ENCODE measurements at places on chromosomes 2 and 18.

DNA sequence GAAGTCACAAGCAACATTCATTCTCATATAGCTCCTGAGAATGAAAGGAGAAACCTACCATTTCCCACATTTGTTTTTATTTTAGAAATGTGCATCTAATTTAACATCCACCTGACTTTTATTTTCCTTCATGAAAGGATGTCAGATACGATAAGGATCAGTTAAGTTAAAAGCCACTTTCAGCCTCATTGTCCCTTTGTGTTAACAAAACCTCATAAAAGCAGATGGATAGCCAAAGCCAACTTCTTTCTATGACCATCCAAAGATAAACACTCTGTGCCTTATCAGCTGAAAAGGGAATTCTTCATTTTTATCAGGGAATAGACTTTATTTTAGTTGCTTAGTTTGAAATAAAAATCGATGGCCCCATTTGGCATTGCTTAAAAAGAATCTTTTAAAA, 25.7 kb upstream of the RIT2 start:
- DNase-seq, result no peak

GRCh38 chr2:26335231-26335630, 10.7 kb upstream of the SELENOI start:
- DNase-seq, result no peak

DNA sequence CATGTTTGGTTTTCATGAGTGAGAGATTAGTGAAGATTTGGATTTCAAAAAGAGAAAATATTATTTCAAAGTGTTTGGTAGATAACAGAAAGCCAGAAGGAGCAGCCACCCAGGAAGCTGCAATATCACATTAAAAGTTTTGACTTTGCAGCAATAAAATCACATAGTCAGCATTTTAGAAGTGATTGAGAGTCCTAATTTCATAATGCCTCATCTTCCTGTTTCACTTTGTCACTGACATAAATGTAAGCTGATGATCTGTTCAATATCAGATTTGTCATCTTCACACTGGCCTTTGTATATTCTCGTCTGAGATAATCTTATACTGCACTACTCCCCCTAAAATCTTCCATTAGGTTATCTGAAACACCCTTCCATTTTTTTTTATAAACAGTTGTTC, 690.5 kb downstream of the ADCYAP1 start:
- no peak for DNase-seq

DNA sequence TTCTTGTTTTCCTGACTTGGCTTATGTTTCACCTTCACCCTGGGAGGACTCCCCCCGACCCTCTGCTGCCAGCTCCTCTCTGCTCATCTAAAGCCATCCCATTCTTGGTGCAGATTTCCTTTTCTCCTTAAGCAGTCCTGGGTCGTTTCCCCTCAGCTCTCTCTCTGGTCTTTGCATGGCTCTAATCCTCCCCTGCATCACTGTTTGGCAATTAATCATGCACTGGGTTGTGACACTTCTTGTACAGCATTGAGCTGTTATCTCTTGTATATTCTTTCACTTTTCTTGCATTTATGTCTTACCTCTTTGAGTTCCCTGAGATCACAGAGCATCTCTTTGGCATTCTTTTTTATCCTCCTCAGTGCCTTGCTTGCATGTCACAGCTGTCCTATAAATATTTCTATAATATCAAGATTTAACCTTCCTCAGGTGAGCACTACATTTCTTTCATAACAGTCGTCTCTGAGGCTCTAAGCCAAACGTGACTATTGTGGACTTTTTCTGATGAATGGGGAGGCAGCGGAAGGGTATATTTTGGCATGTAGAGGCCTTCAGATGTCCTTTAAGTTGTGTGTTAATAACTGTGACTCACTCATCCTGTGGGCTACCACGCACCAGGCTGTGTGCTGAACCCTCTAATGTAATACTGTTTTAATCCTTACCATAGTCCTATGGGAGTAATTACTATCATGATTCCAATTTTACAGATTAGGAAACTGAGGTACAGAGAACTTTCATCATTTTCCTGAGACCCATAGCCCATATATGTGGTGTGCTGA, 507.5 kb downstream of the SLC4A3 start:
- DNase-seq, result no peak

- DNase-seq, result no peak
These were observed 119.2 kb downstream of the SNTG2 start for GRCh38 chr2:1069847-1070246.

- DNase-seq, result no peak
These were observed 553.7 kb upstream of the SYT4 start for GRCh38 chr18:43830947-43831346.

DNA sequence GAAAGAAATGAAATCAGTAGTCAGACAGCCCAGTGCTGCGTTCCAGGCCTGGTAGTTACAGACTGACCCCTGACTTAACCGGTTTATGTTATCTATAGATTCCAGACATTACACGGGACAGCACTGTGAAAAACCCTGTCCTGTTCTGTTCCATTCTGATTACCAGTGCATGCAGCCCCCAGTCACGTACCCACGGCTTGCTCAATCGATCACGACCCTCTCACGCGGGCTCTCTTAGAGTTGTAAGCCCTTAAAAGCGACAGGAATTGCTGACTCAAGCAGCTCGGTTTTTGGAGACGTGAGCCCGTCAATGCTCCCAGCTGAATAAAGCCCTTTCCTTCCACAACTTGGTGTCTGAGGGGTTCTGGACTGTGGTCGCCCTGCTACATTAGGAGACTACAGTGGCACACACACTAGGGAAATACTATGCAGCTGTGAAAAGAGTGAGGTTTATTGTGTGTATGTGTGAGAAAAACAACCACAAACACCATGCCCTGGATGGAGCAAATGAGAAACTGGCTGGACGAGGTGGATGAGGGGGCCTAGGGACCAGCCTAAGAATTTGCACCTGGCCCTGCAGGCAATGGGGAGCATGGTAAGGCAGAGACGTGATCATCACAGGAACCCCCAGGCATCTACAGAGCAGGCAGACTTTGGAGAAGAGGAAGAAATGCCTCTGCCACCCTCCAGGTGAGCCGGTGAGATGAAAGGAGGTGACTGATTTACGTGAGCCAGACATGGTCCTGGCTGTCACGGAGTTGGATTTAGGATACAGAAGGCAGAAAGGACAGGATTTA, 49.1 kb upstream of the SEMA4C start:
- no peak for DNase-seq

GRCh38 chr18:2909431-2910140, 62.8 kb downstream of the EMILIN2 start:
- no peak for DNase-seq

DNA sequence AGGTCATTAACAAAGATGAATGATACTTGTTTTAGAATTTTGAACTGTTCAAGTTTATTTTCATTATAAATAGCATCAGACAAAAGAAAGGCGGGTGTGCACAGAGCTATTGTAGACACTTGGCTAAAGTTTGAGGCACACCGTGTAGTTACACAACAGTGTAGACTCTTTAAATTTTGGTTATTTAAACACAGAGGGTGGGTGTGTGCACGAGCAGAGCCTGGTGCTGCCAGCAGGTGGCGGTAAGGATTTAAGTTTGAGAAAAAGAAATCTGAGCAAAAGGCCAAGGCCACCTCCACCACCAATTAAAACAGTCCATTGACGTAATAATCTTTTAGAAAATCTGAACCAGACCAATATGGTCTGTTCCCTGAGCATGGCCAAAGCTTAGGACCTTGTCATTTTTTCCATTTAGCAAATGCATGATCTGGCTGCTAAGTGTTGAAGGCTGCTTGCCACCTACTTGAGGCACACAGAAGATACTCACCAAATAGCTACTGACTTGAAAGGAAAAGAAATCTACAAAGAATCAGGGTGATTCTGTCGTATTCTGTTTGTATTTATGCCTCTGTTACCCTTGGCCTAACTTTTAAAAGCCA, 14.3 kb downstream of the COPS7B start:
- DNase-seq, result no peak

GRCh38 chr2:15588329-15588919, 3.2 kb upstream of the DDX1 start:
- peak; percentile 25 for DNase-seq

GRCh38 chr2:30248791-30249190, 17.5 kb downstream of the LBH start:
- DNase-seq, result no peak

DNA sequence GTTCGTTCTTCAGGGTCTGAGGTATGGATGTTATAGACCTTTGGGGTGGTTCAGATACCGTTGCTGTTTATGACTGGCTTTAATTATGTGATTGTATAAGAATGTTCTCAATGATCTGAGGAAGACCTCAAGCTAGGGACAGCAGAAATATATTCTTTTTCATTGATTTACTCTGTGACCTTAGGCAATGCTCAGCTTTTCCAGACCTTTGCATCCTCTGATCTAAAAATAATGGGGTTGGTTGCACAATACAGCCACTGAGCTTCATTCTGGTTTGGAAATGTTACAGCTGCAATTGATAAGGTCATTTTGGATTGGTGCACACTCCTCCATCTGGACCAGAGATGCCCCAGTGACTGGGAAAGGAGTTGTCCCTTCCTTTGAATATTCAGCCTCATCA, 17.2 kb upstream of the CABYR start:
- DNase-seq, result no peak

DNA sequence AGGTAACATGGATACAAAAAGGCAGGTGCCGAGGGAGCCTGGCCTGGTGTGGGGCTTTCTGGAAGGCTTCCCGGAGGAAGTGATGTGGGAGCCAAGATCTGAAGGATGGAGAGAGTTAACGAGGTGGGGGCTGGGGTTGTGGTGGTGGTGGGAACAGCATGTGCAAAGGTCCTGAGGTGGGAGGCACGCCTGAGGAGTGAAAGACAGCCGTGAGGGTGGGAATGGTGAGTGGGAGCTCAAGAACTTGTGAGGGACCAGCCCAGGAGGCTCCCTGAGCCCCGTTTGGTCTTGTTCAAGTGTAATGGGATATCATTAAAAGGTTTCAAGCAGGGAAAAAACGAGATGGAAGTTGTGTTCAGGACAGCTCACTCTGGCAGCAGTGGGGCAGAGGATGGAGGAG, 35.2 kb downstream of the TRPM8 start:
- no peak for DNase-seq

- DNase-seq, result no peak
These were observed 221.2 kb downstream of the IRS1 start for GRCh38 chr2:226578373-226578772.

- DNase-seq, result no peak
These were observed 354.8 kb downstream of the AKAIN1 start for GRCh38 chr18:4842287-4842686.

GRCh38 chr18:11866764-11867163, 15.6 kb downstream of the CHMP1B start:
- DNase-seq, result no peak

- no peak for DNase-seq
These were observed 50.2 kb downstream of the SKA1 start for GRCh38 chr18:50424877-50425690.

DNA sequence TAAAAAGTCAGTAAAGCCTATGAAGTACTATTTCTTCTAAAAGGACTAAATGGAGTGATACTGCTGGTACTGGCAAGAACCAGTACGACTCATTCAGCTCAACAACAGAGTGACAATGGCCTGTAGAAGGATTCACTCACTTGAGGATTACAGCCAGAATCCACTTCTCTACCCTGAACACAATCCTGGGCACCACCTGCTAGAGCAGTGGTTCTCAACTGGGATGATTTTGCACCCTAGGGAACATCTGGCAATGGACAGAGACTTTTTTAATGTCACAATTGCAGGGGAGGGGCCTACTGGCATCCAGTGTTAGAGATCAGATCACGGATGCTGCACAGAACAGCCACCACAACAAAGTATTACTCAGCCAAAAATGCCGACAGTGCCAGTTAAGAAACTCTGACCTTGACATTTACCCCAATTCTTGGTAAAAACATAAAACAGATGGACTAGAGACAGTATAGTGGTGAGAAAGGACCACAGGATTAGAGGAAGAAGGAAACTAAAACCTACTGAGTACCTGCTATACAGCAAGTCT, 5.0 kb downstream of the SPIRE1 start:
- DNase-seq, result no peak

GRCh38 chr2:4898706-4899105, 793.5 kb upstream of the SOX11 start:
- no peak for DNase-seq

DNA sequence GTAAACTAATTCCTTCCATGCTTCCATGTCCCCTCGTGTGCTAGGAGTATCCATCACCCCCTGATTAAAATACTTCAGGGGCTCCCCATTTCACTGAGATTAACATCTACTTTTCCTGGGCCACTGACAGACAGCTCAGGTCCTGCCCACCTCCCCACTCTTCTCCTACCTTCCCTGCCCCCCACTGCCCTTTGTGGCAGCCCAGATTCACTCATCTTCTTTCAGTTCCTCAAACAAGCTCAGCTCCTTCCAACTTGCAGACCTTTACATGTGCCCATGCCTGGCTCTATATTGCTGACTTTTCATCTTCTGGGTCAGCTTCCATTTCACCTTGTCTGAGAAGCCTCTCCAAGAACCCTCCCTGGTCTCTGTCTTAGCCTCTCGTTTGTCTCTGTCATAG, 12.0 kb downstream of the RUFY4 start:
- no peak for DNase-seq

DNA sequence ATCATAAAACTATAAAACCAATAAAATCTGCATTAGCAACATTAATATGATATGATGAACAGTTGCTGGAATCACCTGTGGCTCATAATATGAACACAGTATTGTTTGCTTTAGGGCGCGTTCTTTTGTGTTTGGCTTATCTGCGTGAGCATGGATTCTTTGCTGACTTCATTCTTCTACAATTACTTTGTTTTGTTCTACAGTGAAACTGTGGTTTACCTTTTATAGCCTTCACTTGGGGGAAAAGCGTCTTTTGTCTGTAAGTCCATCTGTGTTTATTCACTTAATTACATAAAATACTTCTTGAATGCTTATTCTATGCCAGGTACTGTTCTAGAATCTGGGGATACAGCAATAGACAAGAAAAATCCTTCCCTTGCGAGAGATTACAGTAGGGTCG, 74.0 kb upstream of the SEC11C start:
- DNase-seq, result no peak

DNA sequence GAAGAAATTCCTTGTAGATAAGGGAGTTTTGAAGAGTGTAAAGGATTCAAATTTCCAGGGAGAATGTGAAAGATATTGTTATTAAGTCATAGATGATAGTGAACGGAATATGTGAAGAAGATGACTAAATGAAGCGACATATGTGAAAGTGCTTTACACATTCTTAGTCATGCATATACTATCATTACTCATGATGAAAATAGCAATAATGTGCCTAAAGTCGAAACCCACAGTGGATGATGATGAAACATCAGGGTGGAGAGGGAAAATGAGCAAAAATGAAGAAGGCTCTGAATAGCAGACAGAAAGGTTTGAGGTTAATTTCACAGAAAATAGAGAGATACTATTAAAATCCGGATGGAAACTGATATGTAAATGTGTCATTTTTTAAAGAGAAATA, 1237.1 kb downstream of the LRP1B start:
- peak; percentile 71 for DNase-seq

GRCh38 chr18:9737472-9738121, 29.5 kb downstream of the RAB31 start:
- DNase-seq, result no peak

GRCh38 chr2:44805401-44806235, 135.9 kb upstream of the SIX3 start:
- no peak for DNase-seq

DNA sequence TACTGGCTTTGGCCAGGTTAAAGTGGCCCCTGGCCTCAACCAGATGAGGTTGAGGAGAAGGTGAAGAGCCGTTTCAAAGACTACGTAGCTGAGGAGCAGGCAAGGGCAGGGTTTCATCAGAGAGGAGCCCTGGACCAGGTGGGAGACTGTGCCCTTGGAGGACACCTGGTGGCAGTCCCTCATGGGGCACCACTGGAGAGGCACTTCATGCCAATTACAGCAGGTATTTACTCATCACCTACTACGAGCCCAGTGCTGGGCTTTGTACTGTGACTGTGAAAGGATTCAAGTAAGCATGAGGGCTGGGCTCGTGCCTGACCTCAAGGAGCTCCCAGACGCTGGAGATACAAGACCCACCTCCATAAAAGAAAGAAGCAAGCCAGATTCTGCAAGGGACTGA, 37.6 kb downstream of the SMAD7 start:
- no peak for DNase-seq
